ENCODE measurements at places on chromosomes 1 and 21.

- no peak for DNase-seq
Observed at GRCh38 chr1:15324869-15325335, 77.9 kb downstream of the FHAD1 start.

- no peak for DNase-seq
Observed at GRCh38 chr1:244615301-244615700, 37.6 kb upstream of the DESI2 start.

DNA sequence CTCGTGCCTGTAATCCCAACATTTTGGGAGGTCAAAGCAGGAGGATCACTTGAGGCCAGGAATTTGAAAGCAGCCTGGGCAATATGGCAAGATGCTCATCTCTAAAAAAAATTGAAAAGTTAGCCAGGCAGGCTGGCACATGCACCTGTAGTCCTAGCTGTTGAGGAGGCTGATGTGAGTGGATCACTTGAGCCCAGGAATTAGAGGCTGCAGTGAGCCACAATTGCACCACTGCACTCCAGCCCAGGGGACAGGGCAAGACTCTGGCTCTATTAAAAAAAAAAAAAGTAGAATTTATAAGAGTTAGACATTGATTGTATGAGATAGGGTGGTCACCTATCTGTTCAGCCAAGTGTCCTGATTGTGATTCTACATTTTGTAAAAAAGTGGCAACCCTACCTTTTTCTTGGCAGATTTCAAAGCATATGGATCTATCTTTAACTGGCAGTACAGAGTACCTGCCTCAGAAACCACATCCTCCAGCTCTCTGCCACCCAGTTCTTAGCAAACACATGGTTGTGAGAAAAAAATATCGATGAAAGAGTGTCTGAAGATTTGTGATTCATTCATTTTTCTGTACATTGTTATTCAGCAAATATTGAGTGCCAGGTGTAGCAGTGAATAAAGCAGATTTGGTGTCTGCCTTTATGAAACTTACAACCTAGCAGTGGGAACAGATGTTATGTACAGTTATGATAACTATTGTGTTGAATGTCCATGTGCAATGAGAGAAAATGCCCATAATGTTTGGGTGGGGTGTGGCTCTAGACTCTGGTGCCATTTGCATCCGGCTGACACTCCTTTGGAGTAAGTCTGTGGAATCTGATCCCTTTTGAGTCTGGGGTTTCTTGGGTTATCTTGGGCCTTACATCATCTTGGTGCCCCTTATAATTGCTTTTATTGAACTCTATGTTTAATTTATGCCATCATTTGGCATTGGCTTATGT is 82.5 kb downstream of the ST3GAL3 start:
- DNase-seq: no peak

- no peak for DNase-seq
Observed at GRCh38 chr21:21415741-21416140, 417.5 kb downstream of the NCAM2 start.

DNA sequence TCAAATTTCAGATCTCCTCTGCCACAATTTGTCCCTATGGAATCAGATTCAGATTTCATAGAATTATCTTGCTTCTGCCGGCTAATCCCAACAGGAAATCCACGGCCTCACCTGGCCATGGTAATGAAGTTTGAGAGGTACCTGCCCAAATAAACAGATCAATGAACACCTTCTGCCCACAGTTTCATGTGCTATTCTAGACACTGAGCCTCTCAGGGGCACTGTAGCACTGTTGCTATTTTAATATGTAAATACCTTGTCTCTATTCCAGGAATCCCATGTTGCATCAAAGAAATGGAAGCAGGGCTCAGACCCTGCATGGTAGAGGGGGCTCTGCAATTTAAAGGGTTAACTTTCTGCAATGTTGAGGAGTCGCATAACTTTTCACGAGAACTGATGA is 593.1 kb downstream of the PTBP2 start:
- no peak for DNase-seq

GRCh38 chr1:158025576-158026230 is 32.3 kb downstream of the KIRREL1 start:
- DNase-seq: no peak

GRCh38 chr1:33267468-33268205 is 11.3 kb downstream of the ZNF362 start:
- DNase-seq: no peak

GRCh38 chr1:9807541-9807940 is 16.2 kb downstream of the CLSTN1 start:
- DNase-seq: no peak

DNA sequence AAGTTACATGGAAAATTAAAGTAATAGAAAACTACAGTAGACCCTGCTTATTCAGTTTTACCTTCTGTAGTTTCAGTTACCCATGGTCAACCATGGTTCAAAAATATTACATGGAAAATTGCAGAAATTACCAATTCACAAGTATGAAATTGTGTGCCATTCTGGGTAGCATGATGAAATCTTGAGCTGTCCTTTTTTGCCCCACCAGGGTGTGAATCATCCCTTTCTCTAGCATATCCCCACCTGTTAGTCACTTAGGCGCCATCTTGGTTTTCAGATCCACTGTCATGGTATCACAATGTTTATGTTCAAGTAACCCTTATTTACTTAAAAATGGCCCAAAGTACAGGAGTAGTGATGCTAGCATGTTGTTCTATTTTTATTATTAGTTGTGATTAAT is 3.5 kb upstream of the LRIF1 start:
- no peak for DNase-seq

GRCh38 chr1:201217146-201217545 is 26.5 kb downstream of the IGFN1 start:
- DNase-seq: peak; percentile 42

DNA sequence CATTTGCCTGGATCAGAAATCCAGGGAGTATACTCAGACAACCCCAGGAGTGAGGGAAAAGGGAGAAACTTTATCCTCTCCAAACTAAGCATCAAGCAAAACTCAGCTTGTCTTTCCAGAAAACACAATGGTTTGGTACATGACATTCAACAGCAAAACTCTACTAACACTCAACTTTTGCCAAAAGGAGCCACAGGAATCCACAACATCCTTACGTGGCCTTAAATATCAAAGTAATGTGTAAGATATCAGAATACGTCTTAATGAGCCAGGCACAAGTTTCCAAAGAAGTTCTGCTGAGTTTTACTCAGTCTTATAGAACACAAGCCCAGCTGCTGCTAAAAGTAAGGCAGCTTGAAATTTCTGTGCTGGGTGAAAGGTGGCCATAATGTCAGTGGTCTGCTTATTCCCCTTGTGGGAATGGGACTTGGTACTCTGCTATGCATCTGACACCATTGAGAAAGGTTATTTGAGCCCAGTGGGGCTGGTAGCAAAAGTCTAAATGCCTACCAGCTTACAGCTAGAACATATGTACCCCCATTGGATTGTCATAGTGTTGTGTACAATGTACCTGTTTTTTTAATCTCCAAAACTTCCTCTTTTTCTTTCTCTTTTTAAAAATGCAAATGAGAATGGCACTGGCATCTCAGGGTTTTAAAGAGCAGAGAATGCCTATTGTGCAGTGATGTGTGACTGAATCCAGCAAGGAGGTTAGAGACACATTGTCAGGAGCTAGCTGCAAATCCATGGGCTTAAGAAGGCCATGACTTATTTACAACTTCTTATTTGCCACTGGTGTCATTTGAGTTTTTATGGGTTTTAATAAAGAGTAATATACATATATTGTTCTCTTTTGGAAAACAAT is 62.0 kb upstream of the ST6GALNAC3 start:
- DNase-seq: no peak

GRCh38 chr1:32753532-32754316 is 51.2 kb upstream of the SYNC start:
- peak; percentile 56 for DNase-seq

- no peak for DNase-seq
Observed at GRCh38 chr1:107483949-107484348, 343.1 kb downstream of the NTNG1 start.

GRCh38 chr1:33133478-33134105 is 48.3 kb downstream of the TRIM62 start:
- DNase-seq: no peak

- DNase-seq: no peak
Observed at GRCh38 chr1:207750631-207751305, 1.1 kb upstream of the CD46 start.

GRCh38 chr1:108719656-108720435 is 7.1 kb downstream of the FNDC7 start:
- DNase-seq: no peak

- no peak for DNase-seq
Observed at GRCh38 chr1:154095456-154096060, 59.3 kb downstream of the NUP210L start.

GRCh38 chr1:57839067-57839466 is 415.2 kb upstream of the DAB1 start:
- no peak for DNase-seq

- no peak for DNase-seq
Observed at GRCh38 chr1:6967431-6968111, 182.3 kb downstream of the CAMTA1 start.

DNA sequence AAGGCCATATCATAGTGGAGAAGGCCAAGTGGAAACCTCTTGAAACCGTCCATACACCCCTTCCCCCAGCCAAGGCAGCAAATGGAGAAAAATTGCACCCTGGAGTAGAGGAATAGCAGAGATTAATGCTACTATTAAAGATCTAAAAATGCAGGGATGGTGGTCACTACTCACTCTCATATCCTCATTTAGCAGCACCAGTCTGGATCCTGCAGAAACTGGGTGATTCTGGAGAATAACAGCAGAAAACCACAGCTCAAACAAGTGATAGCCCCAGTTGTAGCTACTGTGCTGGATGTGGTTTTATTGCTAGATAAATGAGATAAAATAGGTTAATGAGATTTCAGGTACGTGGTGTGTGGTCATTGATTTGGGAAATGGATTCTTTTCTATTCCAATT is 30.3 kb downstream of the S1PR1 start:
- no peak for DNase-seq

DNA sequence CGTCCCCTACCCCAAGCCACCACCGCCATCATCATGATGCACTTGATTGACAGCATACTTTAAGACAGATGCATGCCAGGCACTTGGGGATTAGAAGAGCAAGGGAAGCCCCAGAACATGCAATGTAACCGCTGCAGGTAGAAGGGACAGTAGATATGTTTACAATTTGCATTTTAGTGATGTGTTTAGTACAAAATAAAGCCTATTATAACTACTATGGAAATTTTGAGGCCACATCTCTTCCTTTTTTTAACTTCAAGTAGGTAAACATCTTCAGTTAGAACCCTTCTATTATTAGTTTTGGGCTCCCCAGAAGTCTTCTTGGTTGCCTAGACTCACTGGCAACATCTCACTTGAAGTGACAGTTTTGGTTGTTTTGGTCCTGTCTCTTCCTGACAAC is 25.3 kb downstream of the CR1L start:
- DNase-seq: no peak

DNA sequence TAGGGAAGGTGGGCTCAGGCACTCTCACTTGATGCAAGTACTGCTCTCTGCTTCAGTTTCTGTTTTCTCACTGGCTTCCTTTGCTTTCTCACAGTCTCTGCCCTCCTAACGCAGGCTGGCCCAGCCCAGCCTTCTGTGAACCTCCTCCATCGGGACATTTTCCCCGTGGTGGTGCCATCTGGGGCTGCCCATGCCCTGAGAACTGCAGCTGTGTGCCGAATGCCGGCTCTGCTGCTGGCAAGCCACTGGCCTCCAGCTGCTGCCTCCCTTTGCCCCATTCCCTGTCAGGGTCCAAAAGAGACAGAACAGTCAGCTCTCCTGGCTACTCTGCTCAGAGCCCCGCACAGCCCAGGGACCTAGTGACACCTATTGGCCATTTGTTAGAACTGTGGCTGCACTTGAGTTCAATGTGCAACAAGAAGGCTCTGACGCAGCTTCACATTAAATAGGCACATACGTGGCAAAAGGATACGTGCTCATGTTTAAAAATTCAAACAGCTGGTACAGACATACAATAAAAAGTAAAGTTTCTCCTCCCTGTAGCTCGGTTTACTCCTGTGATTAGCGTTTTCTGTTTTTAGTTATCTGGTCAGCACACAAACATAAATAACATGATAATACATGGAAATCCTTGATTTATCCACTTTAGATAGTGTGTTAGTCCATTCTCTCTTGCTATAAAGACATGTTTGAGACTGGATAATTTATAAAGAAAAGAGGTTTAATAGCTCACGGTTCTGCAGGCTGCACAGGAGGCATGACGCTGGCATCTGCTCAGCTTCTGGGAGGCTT is 46.6 kb downstream of the FCRL5 start:
- DNase-seq: peak; percentile 14

DNA sequence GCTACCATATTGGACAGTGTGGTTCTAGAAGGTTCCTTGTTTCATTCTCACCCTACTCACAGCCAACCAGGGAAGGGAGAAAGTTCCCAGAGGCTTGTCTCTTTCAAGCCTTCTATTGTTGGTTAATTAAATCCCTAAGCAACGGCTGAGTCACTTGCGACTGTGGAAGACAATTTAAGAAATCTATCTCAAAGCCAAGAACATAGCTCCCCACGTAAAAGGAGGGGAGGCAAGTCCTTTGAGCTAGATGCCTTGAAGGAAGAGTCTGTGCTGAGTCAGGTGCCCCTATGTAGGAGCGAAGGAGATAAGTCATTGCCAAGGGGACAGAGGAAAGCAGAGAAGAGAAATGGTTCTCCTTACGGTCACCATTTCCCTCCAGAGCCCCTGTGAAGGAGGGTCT is 79.4 kb upstream of the PPP2R5A start:
- DNase-seq: no peak

- DNase-seq: no peak
Observed at GRCh38 chr1:44411861-44412260, 6.8 kb downstream of the RNF220 start.

GRCh38 chr1:17233675-17234320 is 15.1 kb upstream of the PADI3 start:
- no peak for DNase-seq

- no peak for DNase-seq
Observed at GRCh38 chr1:178168536-178168935, 74.6 kb downstream of the RASAL2 start.

- no peak for DNase-seq
Observed at GRCh38 chr1:174939775-174940545, 59.8 kb upstream of the CACYBP start.

- no peak for DNase-seq
Observed at GRCh38 chr1:182248721-182249120, 142.9 kb downstream of the GLUL start.

- no peak for DNase-seq
Observed at GRCh38 chr1:224411766-224412165, 22.8 kb downstream of the WDR26 start.

DNA sequence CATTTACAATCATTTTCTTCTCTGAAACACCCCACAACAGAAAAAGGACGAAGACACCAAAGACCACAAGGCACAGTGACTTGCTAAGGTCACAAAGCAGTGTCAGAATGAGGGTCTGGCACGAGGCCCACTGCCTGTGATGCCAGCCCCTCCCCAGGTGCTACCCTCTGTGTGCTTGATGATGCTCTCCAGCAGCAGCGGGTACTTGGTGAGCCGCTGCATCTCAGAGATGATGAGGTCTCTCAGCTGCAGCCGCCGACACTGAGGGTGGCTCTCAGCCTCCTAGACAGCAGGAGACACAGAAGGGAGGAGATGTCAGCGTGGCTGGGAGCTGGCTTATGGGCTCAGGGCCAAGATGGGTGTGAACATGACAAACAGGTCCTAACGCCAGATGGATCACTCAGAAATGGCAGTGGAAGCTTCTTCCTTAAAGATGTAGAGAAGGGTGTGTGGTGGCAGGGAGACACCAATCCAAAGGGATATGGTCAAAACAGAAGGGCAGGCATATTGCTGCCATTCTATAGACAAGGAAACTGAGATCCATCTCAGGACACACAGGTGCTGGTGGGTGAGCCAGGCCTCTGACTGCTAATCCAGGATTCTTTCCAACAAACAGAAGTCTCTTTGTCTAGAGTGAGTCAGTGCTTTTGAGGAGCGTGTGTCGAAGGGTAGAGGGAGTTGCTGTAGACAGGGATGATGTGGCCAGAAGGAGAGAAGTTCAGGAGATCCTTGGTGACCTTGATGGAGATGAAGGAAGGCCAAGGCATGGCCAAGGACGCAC is 25.6 kb downstream of the LRRC71 start:
- no peak for DNase-seq

Measured in CD8-positive, alpha-beta T cell (primary cell).